Ureter (tissue), 1 donor: ENCODE measurements at places on chromosomes 1 and 21. TPM values are rescaled to one million over a fixed set of nuclear protein-coding genes. Genes with fewer than 3 reads are reported as not detected.

DNA sequence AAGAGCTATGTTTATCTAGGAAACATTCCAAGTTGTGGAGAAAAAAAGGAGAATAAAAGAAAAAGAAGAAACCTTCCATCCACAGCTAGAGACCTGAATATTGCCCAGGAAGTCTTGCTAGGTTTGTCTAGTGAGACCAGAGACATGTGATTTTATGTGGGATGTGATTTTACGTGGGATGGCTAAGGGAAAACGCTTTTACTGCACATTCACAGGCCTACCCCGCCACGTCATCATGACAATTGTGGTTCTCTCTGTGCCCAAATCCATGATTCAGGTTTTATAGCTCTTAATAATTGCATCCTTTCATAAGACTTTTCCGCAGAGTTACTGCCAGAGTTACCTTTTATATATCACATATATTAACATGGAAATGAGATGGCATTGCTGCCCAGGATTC is 86.4 kb upstream of the SSX2IP start:
- DNase-seq, result no peak

DNA sequence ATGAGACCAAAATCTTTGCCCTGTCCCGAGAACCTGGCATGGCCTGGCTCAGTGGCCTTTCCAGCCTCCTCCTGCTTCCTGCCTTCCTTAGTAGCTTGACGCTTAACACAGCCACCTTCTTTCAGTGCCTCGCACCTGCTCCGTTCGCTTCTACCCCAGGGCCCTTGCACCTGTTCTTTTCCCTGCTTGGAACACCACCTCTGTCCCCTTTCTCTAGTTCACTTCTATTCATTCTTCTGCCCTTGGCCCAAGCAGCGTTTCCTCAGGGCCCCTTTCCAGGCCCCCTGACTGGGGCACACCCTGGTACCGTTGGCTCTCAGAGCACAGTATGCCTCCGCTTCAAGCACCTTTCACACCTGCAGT is 9.0 kb upstream of the HTR6 start:
- no peak for DNase-seq

GRCh38 chr1:108320849-108321248 is 77.0 kb upstream of the NBPF4 start:
- no peak for DNase-seq

GRCh38 chr1:151888972-151889570 is 20.2 kb downstream of the THEM4 start:
- DNase-seq, result no peak

GRCh38 chr1:182680901-182681567 is 3.4 kb downstream of the RGS8 start:
- no peak for DNase-seq

- no peak for DNase-seq
Measured at GRCh38 chr1:229006121-229006870, 264.6 kb upstream of the RAB4A start.

DNA sequence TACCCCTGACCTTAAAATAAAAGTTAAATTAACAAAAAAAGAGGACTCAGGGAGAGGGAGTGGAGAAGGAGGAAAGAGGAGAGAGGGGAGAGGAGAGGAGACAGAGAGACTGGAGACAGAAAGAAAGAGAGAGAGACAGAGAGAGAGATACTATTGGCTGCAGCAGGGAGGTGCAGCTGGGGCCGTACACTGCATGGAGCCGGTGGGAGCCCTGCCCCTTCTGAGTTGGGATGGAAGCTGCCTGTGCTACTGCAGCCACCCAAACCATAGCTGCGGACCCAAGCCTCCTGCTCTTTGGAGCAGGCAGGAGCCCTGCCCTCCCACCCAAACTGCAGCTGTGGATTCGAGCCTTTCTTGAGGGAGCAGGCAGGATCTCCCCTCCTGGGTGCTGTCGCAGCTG is 32.7 kb upstream of the HP1BP3 start:
- no peak for DNase-seq

Gene FMO1
- total RNA-seq, result 0.18 TPM

GRCh38 chr1:105909811-105910210 is 1146.7 kb upstream of the PRMT6 start:
- no peak for DNase-seq

Gene TNN
- total RNA-seq, result not detected

- no peak for DNase-seq
Measured at GRCh38 chr1:233916706-233917105, 12.2 kb downstream of the SLC35F3 start.

DNA sequence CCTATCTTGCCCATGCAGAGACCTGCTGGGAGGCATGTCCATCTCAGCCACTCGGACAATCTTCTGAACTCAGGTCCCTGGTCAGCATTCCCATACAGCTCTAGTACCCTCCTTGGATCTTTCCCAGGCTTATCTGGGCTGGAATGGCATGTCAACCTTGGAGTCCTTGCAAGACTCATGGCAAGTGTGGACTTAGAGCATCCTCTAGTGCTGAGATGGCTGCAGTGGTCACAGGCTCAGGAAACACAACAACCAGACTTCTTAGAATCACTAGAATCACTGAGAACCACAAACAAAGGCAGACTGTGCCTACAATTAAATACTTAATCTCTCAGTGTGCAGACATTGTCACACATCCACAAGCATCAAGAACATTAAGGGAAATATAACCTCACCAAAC is 73.1 kb upstream of the TSHB start:
- no peak for DNase-seq

GRCh38 chr1:93140106-93140505 is 40.1 kb downstream of the TMED5 start:
- no peak for DNase-seq

DNA sequence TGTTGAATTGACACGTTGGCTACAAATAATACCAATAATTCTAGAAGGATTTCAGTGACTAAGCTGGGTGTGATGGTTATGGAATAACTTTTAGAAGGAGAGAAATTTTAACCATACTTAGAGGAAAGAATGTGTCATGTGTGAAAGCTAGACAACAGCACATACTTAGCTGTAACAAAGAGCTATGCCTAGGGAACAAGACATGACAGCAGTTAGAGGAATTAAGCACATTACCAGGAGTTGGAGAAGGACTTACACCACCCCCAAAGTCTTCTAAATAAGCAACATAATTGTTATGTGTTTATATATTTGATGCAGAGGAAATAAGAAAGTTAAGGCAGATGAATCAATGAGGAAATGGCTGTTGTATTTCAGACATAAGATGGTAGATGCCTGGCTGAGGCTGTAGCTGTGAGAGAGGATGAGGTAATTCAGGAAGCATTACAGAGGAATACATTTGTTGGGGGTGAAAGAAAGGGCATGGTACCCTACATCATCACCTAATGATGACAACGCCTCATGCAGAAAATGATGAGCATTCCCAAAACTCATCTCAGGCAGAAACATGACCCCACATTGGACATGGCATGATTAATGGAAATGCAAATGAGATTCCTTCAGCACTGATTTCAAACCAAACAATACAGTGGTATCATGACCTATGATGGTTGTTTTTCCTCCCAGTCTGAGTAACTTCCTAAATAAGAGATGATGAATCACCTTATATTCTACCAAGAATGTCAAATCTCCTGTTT is 211.5 kb downstream of the LHX8 start:
- DNase-seq, result no peak

GRCh38 chr1:117594261-117594990 is 11.4 kb upstream of the TENT5C start:
- no peak for DNase-seq

DNA sequence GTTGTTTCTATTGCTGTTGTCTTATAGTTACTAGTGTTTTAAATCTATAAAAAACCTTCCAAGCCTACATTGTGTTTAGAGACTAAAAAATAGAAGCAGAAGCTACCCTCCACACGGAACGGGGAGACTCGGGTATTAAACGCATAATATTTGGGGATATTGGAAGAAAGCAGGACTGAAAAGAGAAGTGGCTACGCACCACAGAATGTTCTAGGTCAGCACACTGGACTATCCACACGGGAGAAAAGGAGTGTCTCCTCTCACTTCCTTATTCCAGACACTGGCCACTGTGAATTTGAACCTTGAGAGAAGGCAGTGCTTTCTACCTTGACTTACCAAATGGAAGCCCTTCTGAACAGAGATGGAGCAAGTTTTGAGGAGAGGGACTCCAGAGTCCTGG is 1.0 kb upstream of the OR10J4 start:
- DNase-seq, result no peak

GRCh38 chr1:147545133-147545532 is 3.8 kb downstream of the BCL9 start:
- peak; percentile 48 for DNase-seq

GRCh38 chr1:21547876-21548275 is 38.7 kb downstream of the ALPL start:
- DNase-seq, result no peak

GRCh38 chr1:7009741-7010525 is 224.7 kb downstream of the CAMTA1 start:
- no peak for DNase-seq

GRCh38 chr21:42784276-42784675 is 95.1 kb downstream of the WDR4 start:
- no peak for DNase-seq

Gene SZRD1
- 131 TPM for total RNA-seq

Gene RIIAD1
- total RNA-seq, result not detected

Gene LAD1
- 186 TPM for total RNA-seq

DNA sequence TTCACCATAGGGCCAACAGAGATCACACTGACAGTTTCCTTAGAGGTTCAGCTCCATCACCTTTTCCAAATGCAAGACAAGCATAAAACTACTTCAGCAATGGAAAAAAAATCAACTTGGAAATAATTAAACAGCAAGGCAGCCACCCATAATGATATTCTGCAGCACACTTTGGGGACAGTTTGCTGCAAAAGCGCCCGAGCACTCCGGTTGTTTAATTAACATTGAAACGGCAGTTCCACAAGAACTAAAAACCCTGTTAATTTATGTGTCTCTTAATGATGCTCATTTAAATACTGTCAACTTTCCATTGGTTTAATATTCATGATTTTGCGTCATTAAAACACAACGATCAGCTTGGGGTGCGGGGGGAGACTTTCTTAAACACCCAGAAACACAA is 153.2 kb downstream of the ELAVL4 start:
- DNase-seq, result no peak
